ENCODE measurements at places on chromosomes 16 and 17.
A peak's percentile ranks its signal among the peaks of the same experiment; 100 is the strongest.

DNA sequence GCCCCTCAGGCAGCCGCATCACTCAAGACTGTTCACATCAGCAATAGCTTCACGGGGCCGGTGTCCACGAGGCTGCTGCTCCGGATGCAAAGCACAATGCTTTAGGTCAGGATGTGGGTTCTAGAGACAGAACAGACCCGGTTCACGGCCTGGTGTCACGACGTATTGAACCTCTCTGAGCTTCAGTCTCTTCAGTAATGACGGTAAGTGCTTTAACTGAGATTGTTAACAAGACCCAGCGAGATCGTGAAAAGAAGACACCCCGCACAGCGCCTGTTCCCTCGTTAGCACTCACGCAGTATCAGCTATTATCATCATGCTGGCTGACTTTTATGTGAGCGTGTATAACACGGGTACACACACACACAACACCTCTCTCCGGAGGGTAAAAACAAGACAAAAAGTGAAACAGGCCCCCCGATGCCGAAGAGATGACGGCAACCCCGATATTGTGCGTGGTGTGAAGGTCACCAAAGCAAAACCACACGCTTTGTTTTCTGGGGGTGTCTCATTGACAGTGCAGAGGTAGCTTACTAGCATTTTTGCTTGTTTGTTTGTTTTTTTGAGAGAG lies 21.4 kb upstream of the ABR start:
- peak; percentile 41 for DNase-seq

DNA sequence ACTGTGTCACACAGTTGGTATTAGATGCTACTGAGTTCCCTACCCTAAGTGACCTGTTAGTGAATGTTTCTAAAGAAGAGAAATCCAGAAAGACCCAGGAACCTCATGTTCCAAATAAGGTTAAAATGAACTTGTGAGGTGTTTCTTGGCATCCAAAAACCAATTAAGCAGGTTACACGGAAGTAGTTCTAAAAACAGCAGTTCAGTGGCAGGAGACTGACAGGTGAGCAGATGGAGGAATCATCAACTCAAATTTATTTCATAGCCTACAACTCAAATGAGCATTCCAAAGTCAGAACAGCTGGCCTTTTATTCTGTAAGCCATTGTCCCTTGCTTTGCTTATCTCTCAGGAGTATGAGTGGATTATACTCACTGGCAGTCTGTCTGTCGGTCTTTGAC lies 188.3 kb downstream of the IRX3 start:
- DNase-seq, result no peak

- no peak for DNase-seq
Measured at GRCh38 chr17:83123896-83124801, 44.7 kb downstream of the METRNL start.

- no peak for DNase-seq
Measured at GRCh38 chr16:53546988-53547391, 44.0 kb upstream of the AKTIP start.

GRCh38 chr16:21208446-21209230 lies 2.7 kb downstream of the ZP2 start:
- no peak for DNase-seq

DNA sequence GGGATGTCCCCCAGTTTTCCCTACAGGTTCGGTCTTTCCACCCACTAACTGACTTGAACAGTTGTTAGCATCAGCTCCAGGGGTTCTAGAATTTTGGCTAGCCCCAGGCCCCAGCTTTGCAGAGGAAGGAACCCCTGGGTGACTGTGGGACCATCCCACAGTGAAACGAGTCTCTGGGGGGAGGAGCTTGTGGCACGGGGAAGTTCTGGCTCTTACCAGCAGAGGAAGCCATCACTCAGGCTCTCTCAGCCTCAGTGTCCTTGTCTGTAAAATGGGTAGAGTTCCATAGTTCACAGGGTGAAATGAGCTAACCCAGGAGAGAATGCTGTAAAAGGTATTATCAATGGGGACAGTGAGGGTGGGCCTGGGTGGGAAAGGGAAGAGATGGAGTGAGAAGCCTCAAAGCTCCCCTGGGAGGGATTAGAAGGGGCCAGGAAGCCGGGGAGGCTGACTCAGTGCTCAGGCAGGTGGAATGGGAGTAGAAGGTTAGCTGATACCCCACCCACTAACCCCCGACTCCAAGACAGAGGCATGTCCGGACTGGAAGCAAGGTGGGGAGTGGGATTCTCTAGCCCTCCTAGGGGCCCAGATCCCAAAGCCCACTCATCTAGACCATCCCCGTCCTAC lies 30.9 kb upstream of the CDC42EP4 start:
- no peak for DNase-seq

DNA sequence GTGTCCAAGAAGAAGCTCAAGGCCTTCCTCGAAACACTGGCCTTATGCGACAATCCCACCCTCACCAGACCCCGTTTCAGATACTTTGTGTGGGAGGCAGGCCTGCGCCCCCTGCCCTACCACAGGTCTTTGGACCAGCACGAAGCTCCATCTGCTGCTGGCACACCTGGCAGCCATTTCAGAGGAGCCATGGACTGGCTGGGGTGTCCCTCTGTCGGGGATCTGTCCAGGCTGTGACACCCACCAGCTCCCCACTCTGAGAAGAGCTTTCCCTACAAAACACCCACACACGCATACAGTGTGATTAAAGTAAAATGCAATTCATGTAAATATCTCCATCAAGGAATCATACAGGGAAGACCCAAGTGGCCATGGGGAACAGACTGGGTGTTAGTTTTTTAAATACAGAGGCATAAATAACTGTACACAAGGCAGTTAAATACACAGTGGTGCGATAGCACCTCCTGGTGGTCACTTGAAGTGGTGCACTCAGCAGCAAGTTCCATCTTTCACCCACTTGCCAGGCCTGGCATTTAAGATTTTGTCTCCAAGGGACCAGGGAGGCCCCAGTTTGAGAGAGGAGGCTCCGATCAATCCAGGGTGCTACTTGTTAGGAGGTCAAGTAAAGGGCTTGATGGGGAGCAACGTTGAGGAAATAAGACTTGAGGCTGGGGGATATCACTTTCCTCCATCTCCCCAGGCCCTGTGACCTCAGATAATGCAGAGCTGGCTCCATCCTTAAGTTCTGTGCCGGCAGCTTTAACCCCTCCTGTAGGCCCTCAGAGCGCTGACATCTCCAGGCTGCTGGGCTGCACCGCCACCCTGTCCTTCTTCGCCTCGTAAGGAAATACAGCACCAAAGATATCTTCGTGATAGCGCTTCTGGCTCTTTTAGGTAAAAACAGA lies 43.6 kb downstream of the NOS2 start:
- DNase-seq, result peak; percentile 55

- DNase-seq, result no peak
Measured at GRCh38 chr16:23114131-23114904, 34.9 kb downstream of the USP31 start.

GRCh38 chr16:77063676-77064016 lies 127.3 kb upstream of the MON1B start:
- no peak for DNase-seq

GRCh38 chr17:75019146-75019545 lies 6.7 kb downstream of the MRPL58 start:
- no peak for DNase-seq

DNA sequence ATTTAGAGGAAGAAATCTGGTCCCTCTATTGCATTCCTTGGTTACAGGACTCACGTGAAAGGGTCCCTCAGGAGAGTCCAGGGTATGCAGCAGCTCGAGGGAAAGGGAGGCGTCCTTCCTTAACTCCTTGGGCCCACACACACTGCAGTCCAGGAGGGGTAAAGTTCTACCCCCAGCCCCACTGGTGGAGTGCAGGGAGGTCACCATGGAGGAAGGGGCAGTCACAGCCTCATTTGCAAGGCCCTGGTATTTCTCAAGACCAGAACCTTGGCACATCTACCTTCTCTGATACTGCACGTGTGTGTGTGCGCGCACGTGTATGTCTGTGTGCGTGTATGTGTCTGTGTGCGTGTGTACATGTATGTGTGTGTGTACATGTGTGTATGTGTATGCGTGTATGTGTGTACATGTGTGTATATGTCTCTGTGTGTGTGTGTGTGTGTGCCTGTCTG lies 11.1 kb downstream of the HIC1 start:
- no peak for DNase-seq

DNA sequence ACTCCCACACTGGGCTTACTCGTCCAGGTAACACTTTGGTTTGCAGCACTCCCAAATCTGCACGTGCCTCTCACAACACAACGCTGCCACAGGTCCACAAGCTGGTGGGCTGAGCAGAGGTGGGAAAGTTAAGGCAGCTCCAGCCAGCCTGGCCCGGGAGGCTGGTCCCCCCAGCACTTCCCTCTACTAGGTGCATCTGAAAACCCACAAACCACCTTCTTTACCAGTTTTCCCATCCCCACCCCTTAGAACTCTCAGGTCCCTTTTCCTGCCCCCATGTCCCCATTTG lies 1.4 kb upstream of the GAA start:
- no peak for DNase-seq

DNA sequence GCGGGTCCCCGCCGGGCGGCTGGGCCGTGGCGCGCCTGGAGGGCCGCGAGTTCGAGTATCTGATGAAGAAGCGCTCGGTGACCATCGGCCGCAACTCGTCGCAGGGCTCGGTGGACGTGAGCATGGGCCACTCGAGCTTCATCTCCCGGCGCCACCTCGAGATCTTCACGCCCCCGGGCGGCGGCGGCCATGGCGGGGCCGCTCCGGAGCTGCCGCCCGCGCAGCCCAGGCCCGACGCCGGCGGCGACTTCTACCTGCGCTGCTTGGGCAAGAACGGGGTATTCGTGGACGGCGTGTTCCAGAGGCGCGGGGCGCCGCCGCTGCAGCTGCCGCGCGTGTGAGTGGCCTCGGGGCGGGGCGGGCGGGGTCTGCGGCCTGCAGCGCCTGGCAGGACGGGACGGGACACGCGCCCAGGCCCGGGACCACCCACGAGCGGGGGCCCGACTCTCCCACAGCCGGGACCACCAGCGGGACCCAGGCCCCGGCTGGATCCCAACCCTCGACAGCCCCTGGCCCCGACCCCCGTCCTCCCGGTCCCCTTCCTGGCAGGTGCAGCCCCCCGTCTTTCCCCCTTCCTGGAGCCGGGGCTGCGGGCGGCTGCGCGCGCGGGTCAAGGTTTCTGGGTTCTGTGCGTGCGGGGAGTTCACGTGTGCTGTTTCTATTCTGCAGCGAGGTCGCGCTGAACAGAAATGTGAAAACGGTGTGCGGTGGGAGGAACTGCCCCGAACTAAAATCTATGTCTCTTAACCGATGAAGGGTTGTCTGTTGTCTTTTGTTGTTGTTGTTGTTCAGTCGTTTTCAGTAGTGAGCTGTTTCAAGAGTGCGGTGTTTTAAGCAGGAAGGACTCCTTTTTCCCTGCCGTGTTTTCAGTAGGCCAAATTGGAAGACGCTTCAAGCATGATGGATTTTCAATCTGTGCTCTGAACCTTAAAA lies 705 bp downstream of the FOXK2 start:
- peak; percentile 26 for DNase-seq

- DNase-seq, result no peak
Measured at GRCh38 chr16:72389791-72390190, 217.8 kb upstream of the PMFBP1 start.

DNA sequence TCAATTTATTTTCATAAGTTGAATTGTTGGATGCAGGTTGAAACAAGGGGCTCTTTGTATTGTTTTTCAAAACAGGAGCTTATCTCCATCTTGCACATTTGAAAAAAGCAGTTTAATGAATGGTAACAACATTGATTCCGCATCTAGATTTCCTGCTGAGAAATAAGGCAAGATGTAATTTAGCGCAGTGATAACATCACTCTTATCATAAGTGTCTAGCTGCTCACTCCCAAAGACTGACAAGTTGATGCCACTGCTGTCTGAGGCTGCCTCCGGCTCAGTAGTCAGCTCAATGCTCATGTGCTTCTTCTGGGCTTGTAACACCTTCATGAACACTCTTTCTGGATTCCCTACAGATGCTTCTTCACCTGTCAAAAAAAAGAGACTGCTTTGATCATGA lies 92.4 kb downstream of the KPNA2 start:
- DNase-seq, result no peak

DNA sequence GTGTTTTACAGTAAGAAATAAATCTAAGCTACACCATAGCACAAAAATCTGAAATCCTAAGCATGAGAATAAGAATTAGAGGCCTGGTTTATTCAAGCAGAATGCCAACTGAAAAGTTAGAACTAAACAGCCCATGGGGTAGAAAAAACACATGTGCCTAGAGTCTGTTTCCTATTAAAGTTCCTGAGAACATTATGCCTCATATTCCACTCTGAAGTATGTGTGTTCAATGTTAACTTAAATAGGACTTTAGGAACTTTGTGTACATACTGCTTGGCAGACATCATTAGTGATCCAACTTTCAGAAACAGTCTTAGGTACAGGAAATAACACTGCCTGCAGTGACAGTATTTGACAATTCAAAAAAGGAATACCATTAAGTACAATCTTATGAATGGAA lies 18.2 kb downstream of the HEATR6 start:
- no peak for DNase-seq

GRCh38 chr17:66748578-66748977 lies 86.3 kb upstream of the CACNG5 start:
- DNase-seq, result no peak

DNA sequence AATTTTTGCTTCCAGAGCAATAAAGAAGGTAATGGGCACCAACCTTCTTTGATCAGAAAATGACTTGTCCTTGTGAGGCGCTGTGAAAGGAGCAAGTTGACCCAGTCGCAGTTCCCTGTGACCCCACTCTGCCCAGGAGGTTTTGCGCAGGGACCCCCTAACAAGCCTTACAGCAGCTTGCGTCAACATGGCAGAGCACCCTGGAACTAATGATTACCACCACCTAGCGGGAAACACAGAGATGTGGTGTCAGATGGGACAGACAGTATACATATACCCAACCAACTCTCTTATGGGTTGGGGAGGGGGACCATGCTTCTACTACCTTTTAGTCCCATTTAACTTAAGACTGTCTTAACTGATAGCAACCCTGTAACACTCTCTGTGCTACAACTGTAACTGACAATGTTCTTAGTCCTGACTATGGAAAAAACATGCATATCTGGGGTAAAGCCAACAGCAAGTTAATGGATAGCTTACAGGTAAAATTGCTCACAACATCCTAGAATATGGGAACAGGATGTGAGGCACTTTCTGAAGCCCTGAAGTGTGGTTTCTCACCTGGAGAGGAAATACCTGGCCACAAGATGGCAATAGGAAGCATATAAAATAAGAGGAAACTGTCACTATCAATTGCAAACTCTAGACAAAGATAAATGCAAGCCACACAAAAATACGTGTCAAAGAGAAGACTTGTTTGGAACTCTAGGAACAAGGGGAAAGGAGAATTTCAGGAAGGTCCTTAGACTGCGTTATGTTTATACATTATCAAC lies 3.0 kb downstream of the KARS1 start:
- DNase-seq, result no peak

- DNase-seq, result peak; percentile 74
Measured at GRCh38 chr16:87850009-87851006, 19.0 kb downstream of the SLC7A5 start.

DNA sequence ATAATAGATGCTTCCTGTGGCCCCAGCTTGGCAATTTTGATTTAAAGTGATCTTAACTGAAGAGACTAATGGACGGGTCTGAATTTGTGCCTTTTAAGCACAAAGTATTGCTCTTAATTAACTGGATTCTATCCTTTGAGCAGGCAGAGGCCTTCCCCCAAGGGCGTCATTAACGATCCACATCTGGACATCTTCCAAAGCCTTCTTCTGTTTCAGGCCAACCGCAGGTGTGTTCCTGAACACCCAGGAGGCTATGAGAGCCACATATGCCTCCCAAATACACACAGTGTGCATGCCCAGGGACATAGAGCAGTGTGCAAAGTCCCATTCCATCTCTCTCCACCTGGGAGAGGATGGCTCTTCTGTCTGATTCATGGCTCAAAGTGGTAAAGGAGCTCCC lies 42.3 kb downstream of the MAPT start:
- no peak for DNase-seq
